ENCODE measurements at places on chromosomes 12 and 14. TPM values are rescaled to one million over a fixed set of nuclear protein-coding genes. Genes with fewer than 3 reads are reported as not detected.

TMEM179 gene
- not detected for polyA plus RNA-seq

ANKRD9 gene
- 10.8 TPM for polyA plus RNA-seq

GLT1D1 gene
- 39.6 TPM for polyA plus RNA-seq

IFNG-AS1 gene
- polyA plus RNA-seq: not detected

TMEM263 gene
- polyA plus RNA-seq: 2.0 TPM

GRCh38 chr14:80358112-80358511 is 146.8 kb upstream of the DIO2 start:
- no peak for DNase-seq

GRCh38 chr12:123696207-123696606 is 15.9 kb upstream of the ATP6V0A2 start:
- DNase-seq: no peak

DNA sequence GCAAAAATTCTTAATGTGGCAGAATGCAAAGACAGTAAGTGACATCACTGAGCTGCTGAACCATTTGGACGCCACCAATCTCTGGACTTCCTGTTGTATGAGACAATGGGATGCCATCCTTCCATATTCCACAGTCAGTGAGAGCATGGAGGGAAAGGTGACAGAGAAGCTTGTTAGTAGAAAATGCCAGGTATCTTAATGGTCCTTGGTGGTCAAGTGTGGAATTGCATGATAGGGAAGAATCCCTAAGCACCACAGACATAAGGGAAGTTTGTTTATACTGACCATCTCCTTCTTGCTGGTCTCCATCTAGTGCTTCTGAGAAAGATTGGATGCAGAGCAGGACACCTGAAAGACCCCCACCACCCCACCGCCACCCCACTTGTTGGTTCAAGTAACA is 1410.0 kb upstream of the TMEM132C start:
- DNase-seq: no peak

- DNase-seq: no peak
Observed at GRCh38 chr12:11767798-11768197, 118.3 kb downstream of the ETV6 start.

DNA sequence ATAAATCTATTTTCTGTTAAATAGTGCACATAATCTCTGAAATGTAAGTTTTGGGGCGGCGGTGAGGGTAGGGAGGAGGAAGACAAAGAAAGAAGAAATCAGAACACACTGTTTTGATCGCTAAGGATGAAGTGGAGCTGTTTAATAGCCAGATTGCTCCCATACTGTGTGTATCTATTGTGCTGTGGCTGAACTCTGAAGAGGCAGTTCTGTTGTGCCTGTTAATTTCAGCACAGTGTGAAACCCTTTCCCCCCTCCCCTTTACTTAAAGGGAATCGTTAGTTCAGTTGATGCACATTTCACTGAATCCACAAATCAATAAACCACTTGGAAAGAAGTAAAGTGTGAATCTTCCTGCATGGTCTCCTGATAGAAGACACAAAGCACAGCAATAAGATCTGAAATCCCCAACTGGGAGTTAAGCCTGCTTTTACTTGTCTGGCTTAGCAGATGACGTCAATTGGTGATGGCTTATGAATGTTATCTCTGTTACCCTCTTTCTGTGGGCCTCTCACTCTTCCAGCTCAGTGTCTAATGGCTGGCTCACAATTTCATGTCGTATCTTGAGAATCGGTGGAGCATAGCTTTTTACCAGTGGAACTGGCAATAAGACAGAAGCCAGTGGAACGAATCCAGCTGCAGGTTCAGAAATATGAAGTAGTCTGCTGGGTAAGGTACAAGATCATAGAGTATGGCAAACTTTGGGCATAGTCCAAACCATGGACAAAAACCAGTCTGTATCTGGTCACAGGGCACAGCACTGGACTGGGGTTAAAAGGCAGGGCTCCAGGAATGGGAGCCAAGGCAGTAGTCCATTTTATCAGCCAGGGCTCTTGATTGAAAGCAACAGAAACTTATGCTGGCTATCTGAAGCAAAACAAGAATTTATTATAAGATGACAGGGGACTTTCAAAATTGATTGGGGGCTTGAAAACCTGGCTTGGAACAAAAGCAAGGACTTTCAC is 413.5 kb upstream of the SEL1L start:
- no peak for DNase-seq

GRCh38 chr12:120649442-120650232 is 9.2 kb downstream of the CABP1 start:
- DNase-seq: peak; percentile 18

DNA sequence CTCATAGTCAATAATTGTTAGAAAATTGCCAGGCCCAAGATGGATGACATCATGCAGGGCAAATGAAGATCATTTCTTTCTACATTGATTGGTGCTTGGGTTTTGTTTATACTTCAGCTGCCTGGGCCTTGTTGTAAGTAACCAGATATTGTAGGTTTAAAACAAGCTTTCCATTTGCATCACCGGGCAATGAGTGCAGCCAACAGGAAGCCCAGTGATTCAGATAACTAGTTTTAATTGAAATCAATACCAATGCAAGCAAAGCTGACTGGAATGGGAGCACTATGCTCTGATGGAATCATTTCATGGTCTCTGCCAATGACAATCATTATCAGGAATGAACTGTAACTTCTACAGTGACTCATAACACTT is 279.3 kb downstream of the DUSP6 start:
- no peak for DNase-seq

GRCh38 chr12:39503439-39503838 is 60.5 kb upstream of the KIF21A start:
- no peak for DNase-seq

GRCh38 chr12:116650062-116650461 is 87.8 kb downstream of the SPRING1 start:
- DNase-seq: no peak

- DNase-seq: no peak
Observed at GRCh38 chr12:22016982-22017381, 29.0 kb upstream of the CMAS start.

DNA sequence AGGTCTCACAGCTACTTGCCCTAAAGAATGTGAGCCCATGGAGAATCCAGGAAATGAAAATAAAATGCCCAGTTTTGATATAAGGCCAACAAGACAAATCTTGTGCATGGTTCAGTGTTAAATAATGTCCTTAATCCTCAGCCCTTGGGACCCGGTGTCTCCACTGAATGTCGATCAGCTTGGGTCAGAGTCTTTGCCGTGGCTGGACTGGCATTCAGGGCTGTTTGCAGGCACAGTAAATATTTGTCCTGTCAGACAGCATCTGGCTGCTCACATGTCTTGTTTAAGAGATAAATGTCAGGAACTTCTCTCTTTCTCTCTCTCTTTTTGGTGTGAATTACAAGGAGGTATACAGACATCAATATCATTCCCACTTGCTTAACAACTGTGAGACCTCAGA is 452.5 kb downstream of the FUT8 start:
- no peak for DNase-seq

DNA sequence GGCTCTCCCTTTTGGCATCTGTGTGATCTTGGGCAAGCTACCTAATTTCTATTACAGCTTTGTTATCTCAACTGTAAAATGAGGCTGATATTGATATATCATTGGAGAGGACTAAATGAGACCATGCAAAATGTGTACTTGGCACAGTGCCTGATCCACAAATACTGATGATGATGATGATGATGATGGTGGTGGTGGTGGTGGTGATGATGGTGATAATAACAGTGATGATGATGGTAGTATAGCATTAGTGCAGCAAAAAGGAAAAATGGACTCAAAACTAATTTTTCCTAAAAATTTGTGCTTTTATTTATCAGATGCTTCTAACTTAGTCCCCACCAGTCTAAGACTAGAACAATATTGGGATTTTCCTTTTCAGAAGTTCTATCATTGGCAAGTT is 70.7 kb downstream of the KCNMB4 start:
- DNase-seq: no peak
